ENCODE measurements at places on chromosomes 7 and 10.

DNA sequence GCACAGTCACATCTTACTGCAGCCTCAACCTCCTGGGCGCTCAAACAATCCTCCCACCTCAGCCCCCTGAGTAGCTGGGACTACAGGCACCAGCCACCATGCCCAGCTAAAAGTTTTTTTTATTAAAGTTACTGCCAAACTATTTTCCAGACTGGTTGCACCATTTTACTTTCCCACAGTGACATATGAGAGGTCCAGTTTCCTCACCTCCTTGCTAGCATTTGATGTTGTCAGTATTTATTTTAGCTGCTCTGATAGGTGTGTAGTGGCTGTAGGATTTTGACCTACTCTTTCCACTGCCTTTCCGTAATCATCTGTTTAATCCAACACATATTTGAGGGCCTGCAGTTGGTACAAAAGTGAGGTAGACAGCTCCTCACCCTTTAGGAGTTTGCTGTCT lies 5.4 kb upstream of the UBE3C start:
- DNase-seq = no peak

DNA sequence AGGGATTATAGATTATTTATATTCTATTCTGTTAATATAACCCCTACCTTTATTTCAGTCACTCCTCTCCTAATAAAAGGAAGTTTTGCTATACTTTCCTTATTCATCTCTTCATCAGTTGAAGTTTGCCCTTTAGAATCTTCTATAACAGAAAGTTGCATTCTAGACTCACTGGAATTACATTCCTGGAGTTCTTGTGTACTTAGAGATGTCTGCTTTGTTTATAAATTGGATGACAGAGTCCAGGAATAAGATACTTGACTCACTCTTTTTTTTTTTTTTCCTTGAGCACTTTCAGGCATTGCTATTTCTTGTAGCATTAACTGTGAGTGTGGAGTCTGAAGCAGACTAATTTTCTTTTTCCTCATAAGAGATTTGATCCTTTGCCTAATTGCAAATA lies 640.8 kb downstream of the XPNPEP1 start:
- DNase-seq = no peak

- DNase-seq = no peak
Measured at GRCh38 chr7:123366626-123367025, 166.9 kb upstream of the SLC13A1 start.

DNA sequence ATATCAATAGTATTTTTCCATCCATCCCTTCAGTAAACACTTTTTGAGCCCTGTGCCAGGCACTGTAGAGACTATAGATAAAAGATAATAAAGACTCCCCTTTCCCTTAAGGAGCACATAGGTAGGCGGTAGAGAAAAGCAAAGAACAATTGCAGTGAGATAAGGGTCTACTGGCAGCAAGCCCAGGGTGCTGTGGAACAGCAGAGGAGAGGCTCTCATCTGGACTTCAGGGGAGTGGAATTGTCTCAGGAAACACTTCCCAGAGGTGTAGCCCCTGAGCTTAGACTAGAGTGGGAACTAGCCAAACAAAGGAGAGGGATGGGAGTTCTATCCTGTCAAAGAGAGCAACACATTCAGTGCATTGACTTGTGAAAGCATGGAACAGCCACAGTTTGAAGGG lies 102.0 kb downstream of the NRF1 start:
- no peak for DNase-seq

DNA sequence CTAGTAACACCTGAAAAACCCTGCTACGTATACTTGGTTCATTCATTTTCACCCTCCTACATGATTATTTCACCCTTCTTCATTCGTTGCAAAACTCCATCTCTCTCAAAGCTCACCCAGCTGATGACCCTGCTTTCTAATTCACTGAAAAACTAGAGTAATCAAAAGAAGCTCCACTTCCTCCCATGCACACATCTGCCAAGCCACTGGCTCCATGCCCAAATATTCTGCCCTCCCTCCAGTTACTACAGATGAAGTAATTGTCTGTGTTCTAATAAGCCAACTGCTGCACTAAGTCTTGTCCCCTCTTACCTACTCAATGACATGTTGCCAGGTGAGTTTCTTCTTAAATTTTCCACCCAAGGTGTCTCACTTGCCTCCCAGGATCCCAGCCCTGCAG lies 96.9 kb upstream of the CCDC71L start:
- DNase-seq = no peak

DNA sequence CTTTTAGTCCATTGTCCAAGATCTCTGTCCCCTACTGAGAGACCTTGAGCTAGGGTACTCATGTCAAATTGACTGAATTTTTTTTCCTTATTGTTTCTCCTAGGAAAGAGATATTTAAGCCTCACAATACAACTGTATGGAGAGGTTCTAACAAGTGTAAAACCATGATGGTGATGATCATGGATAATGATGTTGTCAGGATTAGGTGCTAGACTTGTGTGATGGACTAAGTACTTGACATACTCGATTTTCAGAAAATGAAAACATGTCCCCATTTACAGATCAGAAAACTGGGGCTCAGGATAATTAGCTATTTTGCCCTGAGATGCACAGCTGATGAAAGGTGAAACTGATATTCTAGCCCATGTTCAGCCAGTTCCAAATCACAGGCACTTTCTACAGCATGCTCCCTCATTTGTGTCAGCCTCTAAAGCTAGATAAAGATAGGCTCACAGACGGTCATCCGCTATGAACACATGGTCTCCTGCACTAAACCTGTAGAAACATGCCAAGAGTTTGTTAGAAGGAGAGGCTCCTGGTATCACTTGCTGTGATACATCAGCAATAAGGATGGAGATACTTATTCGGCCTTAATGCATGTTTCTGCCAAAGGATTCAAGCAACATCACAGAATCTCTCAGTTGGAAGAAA lies 67.6 kb downstream of the CREB3L2 start:
- no peak for DNase-seq

DNA sequence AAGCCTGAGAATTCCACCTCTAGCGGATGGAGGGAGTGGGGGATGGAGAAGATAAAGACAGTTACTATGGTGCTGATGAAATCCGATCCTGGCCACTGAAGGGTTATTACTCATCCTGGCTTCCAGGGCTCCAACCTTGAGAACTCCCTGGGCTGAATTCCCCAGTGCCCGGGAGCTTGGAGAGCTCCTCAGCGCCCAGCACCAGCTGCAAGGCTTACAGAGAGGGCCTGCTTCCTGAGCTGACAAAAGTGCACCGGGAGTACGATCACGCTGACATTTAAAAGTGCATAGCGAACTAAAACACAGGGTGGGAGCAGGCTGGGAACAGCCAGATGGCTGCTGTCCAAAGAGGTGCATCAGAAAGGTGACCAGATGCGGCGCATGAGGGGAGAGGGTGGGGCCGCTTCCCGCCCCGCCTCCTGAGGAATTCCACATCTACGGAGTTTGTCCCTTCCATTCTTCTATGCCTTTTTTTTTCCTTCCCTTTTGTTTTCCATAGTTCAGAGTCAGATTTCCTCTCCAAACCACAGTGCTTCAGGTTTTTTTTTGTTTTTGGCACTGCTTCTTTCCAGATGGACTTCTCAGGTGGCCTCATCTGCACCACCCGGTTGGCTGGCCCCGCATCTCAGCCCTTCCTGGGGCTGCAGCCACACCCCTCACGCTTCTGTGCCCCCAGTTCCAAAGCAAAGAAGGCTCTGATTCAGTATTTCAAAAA lies 62.4 kb upstream of the MKRN1 start:
- DNase-seq = no peak

DNA sequence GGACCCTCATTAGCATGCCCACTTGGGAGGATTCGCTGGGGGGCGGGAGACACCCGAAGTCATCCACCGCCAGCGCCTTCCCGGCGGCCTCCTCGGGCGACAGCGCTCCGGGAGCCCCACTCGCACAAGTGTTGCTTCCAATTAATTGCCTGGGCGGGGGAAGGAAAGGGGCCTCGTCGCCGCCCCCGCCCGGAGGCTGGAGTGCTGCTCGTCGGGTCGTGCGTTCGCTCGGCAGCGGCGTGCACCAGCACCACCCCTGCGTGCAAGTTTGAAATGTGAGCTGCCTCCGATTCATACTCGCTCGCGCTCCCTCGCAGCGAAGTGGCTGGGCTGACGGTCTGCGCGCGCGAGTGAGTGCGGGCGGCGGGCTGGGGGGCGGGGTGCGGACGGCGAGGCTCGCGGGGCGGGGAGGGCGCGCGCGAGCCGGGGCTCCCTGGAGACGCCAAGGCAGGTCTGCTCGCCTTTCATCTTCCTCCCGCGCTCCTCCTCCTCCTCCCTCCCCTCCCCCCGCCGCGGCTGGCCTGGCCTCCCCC lies 104.6 kb upstream of the PPIF start:
- DNase-seq = peak; percentile 68

GRCh38 chr7:124813994-124814798 lies 48.6 kb upstream of the GPR37 start:
- no peak for DNase-seq

GRCh38 chr10:114499630-114500190 lies 95.4 kb upstream of the AFAP1L2 start:
- peak; percentile 37 for DNase-seq

DNA sequence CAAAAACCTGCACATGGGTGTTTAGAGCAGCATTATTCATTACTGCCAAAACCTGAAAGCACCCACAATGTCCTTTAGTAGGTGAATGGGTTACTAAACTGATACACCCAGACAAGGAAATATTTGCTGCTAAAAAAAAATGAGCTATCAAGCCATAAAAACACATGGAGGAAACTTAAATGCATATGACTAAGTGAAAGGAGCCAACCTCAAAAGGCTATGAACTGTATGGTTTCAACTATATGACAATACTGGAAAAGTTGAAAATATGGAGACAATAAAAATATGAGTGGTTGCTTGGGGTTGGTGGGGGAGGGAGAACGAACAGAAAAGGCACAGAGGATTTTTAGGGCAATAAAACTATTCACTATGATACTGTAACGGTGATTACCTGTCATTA lies 291.0 kb downstream of the TNS3 start:
- no peak for DNase-seq

DNA sequence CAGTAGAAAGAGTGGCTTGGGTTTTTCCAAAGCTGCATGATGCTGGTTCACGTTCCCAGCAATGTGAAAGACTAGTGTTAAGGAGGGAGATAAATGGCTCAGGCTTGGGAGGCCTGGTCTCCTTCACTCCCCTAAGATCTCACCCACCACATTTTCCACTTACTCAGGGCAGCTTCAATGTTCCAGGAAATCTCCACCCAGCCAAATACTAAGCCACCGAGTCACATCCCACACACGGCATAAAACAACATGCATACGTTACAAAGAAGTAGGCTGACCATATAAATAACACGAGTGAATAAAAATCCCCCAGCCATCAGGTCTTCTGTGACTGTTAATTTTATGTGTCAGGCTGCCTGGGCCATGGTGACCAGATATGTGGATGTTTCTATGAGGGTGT lies 303.5 kb downstream of the SFMBT2 start:
- DNase-seq = no peak

DNA sequence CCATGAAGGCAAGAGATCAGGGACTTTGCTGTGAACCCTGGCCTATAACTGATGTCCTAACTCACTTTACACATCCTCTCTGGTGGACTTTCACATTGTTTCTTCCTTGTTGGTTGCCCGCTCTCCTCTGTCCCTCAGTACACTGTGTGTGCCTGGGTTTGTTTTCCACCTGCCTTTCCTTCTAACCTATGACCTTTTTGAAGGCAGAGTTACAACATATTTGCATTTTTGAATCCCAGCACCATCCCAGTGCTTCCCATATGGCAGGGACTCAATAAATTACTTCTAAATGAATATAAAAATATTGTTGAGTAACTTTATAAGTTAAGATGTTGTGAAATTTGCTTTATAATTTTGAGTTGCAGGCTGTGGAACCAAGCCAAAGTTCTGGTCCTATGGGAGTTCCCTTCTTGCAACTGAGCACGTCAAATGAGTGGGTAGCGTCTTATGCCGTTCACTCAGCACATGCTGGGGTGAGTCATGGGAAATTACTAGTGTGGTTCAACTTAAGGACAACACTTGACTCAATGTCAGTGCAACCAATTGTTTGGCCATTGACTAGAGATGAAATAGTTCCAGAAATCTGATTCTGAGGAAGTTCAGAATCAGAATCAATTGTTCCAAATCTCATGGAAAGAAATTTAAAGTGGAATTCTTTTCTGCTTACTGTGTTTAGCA lies 250.9 kb downstream of the TWIST1 start:
- DNase-seq = no peak

GRCh38 chr10:44879531-44879899 lies 31.6 kb upstream of the TMEM72 start:
- DNase-seq = no peak

DNA sequence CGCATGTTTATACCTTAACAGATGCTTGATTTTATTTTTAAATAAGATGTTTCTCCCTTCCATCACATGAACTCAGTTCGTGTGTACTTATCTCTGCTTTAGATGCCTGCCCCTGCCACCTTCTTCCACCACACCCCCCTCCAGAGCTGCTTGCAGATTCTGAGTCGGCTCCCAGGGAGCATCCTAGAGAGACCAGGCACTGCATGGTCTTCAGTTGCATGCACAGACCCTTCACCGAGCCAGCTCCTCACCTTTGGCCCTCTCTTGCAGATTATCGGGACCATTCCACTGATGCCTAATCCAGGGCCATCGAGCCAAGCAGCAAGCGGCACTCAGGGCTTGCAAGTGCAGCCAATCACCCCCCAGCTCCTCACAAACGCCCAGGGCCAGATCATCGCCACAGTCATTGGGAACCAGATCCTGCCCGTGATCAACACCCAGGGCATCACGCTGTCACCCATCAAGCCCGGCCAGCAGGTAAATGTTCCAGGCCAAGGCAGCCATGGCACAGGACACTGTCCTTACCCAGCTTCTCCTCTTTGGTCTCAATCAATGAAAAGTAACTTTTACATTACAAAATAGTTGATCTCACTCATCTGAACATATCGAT lies 133.3 kb upstream of the YAE1 start:
- no peak for DNase-seq

- no peak for DNase-seq
Measured at GRCh38 chr7:91267171-91267955, 3.1 kb downstream of the FZD1 start.

DNA sequence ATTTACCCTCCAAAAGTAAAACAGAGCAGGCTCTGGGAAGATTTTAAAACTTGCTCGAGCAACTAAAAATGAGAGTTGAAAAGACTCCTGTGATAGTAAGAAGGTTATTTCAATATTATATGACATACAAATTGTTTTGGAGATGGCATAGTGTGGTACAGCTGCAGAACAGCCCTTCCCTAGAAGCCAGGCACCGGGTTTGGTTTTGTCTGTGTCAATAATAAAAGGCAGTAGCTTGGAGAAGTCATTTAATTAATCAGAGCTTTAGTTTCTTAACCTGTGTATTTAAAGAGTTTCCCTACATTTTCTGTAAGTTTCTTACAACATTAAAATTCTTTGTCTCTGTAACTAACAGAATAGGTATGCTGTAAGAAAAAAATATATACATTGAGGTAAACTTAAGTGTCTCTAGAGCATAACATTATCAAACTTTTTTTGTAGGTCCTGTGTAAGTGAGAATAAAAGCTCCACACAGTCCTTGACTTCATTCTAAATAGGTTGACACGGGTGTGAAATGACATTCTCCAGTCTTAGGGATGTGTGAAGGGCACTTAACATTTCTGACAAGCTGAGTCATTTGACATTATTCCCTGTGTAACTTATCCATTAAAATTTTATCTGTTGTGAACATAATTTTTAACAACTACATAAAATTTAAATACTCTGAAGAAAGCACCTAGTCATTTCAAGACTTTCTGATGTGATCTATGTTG lies 425.0 kb upstream of the ETV1 start:
- peak; percentile 5 for DNase-seq
